ENCODE measurements at places on chromosomes 6 and 20.

GRCh38 chr6:13217206-13217905, 111.0 kb downstream of the TBC1D7 start:
- DNase-seq, result no peak

GRCh38 chr6:142195862-142196541, 48.9 kb downstream of the VTA1 start:
- no peak for DNase-seq

DNA sequence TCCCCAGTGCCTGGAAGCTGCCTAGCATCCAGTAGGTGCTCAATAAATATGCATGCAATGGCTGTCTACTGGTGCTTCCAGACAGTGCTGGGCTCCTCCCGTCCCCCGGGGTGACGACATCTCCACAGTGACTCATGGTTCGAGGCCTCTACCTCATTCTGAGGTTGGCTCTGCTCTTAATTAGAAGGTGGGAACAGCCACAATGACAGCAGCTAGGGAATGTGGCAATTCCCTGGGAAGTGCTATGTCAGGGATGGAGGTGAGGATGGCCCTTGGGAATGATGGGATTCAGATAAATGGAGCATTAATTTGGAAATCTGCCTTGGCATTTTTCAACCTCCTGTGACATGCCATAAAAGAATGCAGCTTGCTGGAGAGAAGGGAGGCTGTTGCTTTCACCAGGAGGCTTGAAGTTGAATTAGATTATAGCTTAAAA, 43.5 kb upstream of the NFATC2 start:
- DNase-seq, result no peak

DNA sequence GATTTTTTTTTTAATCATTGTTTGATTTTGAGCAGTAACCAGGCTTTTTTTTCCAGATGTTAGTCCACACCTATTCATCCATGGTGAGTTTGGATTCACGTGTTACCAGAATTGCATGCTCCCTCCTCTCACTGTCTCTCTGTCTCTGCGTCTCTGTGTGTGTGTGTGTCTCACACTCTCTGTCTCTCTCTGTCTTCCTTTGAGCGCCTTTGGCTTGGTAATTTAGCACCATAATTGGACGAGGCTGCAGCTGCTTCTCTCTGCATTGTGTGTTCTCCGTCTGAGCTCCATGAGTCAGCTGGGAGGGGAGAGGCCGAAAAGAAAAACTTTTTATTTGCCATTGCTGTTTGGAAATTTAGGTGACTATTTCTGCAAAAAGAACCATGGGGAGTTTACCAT, 3.4 kb downstream of the TFAP2B start:
- DNase-seq, result no peak

DNA sequence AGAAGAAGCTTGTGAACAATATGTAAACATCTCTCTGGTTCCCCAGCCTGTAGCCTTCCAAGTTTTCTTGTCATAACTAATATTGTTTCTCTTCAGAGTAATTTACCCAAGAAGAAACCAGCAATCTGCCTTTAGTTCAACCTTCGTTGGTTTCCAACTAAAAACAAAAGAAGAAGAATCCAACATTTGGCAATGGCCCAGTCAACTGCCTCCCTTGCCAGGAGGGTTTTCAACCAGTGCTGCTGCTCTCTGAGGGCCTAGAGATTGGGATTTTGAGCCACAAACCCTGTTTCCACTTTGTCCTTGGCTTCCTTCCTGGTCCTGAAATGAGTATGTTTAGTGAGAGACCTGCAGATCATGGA, 395.8 kb upstream of the CNR1 start:
- DNase-seq, result no peak

- DNase-seq, result no peak
Measured at GRCh38 chr6:16503970-16504415, 257.3 kb downstream of the ATXN1 start.

DNA sequence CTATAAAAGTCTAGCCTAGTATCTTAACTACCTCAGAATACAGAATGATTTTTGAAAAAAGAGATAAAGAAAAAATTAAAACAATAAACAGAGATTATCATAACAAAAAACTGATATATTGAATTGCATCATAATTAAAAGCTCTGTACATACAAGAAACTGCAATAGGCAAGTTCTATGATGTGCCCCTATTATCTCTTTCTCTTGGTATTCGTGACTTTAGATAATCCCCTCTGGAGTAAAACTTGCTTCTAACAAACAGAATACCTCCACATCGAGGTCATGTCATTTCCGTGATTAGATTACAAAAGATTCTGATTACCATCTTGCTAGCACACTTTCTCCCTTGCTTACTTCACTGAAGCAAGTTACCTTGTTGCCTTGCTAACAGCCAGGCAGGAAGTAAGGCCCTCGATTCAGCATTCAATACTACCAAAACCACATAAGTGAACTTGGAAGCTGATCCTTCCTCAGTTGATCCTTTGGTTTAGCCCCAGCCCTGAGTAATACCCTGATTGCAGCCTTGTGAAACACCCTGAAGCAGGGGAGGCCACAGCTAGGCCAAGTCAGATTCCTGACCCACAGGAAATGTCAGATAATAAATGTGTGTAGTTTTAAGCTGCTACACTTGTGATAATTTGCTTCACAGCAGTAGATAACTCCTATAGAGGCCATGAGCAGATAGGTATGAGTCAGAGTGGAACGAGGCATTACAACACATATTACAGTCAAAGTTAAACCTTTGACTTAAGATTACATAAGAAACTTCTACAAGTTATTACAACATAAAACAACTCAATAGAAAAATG, 53.7 kb upstream of the TMX4 start:
- no peak for DNase-seq

DNA sequence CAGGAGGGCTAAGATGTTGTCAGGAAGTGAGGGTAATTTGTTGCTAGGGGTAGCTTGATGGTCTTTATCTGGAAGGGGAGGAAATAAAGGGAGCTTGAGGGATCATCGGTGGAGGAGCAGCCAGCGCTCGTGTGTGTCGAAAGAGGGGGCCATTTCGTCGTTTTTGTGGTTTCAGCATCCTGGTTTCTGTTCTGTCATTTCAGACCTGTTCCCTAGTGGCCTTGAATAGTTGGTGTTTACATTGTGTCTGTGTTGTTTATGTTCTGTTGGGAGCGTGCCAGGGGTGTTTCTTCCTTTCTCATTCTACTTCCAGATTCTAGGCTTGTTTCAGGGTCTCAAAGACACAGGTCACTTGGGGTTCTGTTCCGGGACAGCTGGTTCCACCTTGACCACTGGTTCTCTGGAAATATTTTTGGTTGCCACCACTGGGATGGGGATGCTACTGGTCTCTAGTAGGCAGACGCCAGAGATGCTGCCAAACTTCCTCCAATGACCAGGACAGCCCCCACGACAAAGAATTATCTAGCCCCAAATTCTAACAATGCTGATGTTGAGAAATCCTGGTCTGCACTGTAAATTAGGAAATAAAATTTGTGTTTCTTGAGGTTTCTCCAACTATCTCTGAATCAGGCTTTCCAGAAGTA, 113.9 kb upstream of the NAA20 start:
- DNase-seq, result no peak

GRCh38 chr6:17393892-17394631, 667 bp downstream of the CAP2 start:
- DNase-seq, result no peak

DNA sequence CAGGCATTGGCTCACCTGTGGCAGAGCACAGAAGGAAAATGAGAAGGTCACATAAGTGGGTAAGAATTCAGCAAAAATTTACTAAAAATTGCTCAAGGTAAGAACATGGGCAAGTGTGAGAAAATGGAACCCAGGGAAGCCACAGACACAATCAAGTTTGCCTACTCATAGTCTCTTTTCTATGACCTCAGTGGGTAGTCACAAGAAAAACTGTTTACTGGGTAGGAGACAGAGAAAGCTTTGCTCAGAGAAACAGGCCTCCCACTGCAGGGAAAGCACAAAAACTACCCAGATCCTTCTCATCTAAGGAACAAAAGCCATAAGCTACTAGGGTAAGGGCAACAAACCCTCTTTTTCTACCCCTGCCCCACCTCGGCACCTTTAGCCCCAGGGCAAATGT, 35.2 kb downstream of the FAM184A start:
- DNase-seq, result no peak

DNA sequence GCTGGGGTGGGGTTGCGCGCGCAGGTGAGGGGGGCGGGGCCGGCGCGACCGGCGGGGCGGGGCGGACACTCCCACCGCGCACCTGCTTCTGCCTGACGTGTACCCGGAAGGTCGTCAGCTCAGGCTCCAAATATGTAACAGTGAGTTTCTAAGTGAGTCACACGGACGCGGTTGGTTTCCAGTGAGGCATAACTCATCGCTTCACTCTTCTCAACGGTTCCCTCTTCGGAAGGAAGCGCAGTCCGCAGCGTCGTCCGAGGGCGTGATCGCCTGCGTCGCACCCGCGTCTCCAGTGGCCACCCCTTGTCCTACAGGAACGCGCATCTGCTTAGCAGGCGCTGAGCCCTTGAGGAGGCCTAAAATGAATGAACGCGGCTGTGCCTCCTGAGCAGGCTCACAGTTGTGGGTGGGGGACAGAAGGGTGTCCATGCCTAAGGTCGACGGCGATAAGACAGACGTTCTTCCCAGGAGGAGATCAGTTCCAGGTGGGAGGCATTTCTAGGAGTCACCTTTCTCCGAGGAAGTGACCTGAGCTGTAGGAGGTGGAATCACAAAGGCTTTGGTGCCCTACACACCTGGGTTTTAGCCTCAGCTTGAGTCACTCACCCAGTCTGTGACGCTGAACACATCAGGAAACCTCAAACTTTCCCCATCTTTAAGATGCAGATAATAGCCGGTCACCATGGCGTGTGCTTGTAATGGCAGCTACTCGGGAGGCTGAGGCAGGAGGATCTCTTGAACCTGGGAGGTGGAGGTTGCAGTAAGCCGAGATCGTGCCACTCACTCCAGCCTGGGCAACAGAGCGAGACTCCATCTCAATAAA, 50.9 kb upstream of the EZR start:
- DNase-seq, result no peak

- no peak for DNase-seq
Measured at GRCh38 chr6:157645201-157645795, 177.7 kb upstream of the SNX9 start.

DNA sequence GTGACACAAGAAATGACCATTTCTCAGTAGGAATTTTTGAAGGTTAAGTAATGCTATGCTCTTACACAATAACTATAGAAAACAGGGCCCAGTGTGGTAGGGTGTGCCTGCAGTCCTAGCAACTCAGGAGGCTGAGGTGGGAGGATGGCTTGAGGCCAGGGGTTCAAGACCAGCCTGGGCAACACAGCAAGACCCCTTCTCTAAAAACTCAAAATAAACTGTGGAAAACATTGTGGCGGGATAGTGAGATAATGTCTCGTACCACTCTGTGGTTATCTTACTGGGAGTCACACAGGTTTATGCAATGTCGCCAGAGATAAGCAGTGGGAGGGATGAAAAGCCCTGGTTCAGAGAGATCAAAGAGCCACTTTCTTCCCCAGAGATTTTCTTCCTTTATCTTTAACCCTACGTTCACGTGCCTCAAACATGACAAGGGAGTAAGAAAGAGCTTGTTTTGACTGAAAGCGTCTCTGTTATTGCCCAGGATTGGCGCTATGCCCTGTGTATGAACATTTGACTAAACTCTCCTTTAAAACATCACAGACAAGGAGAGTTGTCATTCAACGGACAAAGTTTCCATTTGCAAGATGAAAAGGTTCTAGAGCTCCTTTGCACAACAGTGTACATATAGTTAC, 13.9 kb downstream of the GCM1 start:
- DNase-seq, result no peak

DNA sequence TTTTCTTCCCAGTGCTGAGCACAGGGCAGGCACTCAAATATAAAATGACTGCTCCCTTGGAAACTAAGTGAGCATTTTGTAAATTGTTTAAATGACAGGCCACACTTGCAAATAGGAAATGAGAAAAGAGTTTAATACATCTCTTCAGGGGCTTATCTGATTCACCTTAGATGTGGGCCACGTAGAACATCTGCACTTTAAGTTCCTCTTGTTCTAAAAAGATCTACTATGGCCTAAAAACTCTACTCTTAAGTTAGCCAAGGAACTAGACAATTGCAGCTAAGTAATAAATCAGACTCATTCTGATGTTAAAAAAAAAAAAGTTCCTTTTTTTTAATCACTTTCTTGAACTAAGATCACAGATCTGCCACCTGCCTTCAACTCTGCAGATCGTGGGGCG, 126.3 kb downstream of the KIF16B start:
- DNase-seq, result no peak

DNA sequence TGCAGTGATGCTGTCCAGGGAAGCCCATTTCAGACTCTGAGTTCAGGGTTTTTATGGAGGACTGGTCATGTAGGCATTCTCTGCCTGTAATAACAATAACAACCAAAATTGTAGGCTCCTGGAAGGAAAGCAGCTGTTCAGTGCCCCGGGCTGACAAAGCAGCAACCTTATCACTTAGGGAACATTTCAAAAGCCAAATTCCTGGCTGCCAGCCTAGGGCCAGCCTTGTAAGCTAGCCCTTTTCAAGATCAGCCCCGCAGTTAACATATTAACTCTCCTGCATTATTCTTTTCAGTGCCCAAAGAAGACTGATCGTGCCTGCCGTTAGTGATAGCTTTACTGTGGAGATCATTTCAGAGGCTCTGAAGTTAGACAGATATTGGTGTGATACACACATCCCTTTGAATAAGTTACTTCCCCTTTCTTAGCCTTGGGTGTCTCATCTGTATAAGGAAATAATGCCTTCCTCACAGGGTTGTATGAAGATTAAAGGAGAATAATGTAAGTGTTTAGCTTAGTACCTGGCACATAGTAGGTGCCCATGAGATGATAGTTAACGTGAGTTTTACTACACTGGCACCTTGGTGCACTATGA, 44.1 kb downstream of the CTNNBL1 start:
- DNase-seq, result no peak

DNA sequence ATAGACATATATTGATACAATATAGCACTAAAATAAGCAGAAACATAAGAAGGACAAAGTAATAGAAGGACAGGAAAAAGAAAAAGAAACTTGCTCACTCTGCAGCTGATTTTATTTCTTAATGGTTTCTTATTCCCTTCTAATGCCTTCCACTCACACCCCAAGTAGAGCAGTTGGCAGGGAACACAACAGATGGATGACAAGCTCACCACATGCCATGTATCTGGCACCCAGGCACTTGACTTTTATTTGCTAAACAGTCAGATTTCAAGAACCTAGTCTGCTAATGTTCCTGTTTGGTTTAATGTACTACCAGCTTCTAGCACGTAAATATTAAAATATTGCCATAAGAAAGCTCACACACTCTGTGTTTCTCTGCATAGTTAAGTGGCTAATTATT, 87.1 kb downstream of the COL19A1 start:
- no peak for DNase-seq

- DNase-seq, result no peak
Measured at GRCh38 chr6:18561037-18561750, 174.0 kb downstream of the RNF144B start.

DNA sequence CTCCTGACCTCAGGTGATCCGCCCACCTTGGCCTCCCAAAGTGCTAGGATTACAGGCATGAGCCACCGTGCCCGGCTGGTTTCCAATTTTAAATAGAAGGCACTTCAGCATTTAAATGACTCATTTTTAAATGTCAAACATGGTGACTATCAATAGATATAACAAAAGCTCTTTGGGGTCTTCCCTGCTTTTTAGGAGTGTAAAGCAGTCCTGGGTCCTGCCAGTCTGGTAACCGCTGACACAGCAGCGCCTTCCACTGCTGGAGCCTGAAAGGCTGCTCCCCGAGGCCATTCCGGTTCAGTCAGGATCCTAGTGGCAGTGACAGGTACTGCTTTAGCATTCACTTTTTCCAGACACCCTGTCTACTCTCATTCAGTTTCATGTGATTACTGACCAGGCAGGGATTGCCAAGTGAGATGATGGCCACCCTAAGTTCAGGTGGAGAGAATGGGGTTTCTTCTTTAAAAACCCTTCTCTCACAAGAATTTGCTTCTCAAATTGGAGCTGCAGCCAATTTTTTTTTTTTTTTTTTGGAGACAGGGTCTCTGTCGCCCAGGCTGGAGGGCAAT, 5.1 kb downstream of the DIDO1 start:
- peak; percentile 30 for DNase-seq

GRCh38 chr6:139337001-139337400, 37.4 kb downstream of the CITED2 start:
- no peak for DNase-seq

Data from activated naive CD8-positive, alpha-beta T cell treated with anti-CD3 and anti-CD28 coated beads, Interleukin-2, amount 50 U/mL, for 16 hours (primary cell).